ENCODE measurements at places on chromosomes 13 and 19. TPM values are rescaled to one million over a fixed set of nuclear protein-coding genes. Genes with fewer than 3 reads are reported as not detected.

VSTM2B gene
- 0.33 TPM for total RNA-seq

DNA sequence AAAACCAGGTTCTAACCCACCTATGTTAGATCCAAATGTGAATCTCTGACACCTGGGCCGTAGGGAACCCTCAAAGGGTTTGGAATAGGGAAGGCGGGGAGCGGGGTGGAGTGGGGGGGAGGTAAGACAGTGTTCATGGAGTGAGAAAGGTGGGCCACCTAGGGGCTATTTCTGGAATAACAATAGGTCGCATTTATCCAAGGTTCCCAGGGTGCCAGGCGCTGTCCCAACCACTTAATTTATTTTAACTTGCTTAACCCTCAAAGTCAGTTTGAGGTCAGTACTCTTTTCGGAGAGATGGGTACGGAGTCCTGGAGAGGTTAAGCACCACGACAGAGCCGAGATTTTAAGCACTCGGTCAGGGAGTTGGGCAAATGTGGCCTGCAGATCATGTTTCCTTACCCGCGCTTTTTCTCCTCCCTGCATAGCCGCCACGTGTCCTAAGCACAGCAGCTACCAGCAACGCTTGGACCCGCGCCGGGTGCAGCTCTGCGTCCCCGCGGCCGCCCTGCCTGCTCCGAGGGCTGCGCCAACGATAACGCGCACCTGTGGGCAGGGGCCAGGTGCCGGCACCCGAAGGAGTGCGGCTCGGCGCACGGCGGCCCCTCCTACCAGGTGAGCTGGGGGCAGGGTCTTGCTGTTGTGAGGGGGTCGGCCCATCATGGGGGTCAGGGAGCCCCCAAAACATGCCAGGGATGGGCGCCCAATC is 25.0 kb upstream of the FXYD3 start:
- no peak for DNase-seq

COMP gene
- total RNA-seq: 0.46 TPM

- no peak for DNase-seq
Measured at GRCh38 chr19:40389404-40390083, 437 bp downstream of the HIPK4 start.

CGB1 gene
- total RNA-seq: not detected

Data from esophagus muscularis mucosa (tissue), 4 donors.